Glomerular endothelial cell (primary cell): ENCODE measurements at places on chromosomes 3 and 15.

- no peak for DNase-seq
Observed at GRCh38 chr3:133330065-133330464, 69.8 kb upstream of the BFSP2 start.

- DNase-seq = no peak
Observed at GRCh38 chr15:53351373-53351772, 408.1 kb downstream of the WDR72 start.

- DNase-seq = no peak
Observed at GRCh38 chr3:40207796-40208195, 101.7 kb upstream of the EIF1B start.

- DNase-seq = no peak
Observed at GRCh38 chr15:101110681-101111569, 140.9 kb downstream of the CHSY1 start.

DNA sequence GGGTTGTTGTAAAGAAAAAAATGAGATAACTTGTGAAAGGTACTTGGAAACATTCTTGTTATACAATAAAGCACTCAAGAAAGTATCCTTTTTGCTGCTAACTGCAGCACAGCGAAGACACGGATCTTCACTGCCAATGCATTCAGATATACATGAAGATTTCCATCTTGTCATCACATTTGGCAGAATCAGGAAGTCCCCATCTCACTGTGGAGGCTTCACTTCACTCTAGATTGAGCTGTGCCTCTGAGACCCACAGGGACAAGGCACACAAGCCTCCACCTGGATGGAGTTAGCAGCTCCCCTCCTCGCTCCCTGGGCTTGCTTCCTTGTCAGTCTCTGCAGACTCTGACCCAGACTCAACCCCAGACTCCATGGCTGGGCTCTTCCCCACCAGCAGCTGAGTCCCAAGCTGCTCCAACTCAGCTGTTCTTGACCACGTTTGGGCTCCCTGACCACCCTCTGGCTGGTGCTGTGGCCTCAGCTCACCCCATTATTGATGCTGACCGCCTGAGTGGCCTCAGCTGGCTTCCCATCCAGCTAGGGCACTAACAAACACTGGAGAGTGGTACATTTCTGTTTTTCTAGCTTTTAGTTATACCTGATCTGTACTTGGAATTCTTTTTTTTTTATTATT, 45.4 kb upstream of the SMAD3 start:
- DNase-seq = no peak

DNA sequence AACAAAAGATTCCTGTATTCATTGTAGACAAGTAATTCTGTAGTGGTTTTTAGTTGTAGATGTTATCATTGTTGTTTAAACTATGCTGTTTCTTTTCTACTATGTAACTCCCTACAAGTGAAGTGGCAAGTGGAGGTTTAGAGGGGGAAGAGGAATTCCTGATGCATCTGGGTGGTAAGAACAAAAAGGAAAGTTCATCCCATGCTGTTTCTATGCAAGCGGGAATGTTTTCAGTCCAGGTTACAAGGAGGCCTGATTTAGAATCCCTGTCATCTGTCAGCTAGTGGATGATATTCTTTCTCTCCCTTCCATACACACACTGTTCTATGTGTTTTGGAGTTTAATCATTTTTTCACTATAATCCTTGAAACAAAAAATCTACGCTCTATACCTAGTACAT, 67.4 kb downstream of the IMPG2 start:
- no peak for DNase-seq

DNA sequence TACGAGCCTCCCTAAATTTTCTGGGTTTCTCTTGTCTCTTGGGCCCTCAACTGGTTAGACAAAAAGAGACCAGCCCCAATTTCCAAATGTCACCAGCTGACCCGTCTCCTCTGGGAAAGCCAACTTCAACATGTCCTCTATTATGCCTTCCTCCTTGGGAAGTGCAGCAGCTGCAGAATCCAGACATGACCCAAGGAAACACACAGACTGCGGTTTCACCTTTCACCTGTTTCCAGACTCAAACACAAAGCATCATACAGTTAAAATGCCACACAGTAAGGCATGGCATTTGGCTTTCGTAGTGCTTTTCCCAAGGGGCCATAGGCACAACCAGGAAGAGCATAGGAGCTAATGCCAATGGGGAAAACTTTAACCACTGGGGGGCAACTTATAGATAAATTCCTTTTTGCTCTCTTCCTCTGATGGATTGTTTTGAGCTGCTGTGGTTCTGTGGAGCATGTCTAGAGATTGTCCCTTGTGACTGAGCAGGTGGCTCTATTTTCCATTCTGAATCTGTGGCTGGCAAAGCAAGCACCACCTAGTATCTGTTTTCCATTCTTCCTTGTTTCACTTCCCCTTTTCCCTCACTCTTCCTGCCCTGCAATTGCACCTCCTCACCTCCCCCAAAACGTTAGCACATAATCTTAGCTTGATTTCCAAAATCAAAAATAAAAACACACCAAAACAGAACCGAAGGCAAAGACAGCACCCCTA, 49.3 kb downstream of the HHLA2 start:
- no peak for DNase-seq

DNA sequence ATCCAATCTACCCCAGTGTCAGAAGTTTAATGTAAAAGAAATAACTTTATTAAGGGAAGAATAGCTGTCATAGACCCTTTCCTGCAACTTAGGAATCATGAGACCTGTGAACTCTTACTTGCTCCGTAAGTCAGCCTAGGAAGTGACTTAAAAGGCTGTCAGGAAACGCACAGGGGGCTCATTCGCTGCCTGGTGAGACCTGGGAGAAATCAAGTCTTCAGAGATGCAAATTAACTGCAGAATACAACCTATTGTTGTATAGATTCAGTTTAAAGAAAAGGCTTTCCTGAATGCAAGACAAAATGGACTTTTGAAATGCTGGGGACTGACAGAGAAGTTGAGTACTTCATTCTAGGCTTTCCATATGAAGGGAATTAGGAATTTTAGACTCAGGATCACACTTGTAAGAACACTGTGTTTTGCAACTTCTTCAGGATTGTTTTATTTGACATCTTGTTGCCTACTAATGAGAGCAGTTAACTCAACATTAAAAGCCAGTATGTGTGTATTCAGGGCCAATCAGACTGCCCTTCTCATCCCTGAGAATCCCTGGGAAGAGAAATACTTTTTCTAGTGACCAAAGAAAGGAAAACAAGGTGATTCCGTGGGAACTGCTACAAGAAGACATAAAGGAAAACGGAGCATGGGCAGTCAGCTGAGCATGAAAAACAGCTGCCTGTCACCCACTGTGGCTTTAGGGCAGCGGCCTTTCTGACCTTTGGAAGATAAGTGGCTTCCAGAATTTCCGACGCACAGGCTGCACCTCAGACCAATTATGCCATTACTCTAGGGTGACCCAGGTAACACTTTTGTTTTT, 18.5 kb upstream of the DPPA4 start:
- DNase-seq = no peak

GRCh38 chr15:70420948-70421482, 323.3 kb upstream of the TLE3 start:
- DNase-seq = no peak

- no peak for DNase-seq
Observed at GRCh38 chr15:85955501-85956391, 123.9 kb upstream of the AGBL1 start.

DNA sequence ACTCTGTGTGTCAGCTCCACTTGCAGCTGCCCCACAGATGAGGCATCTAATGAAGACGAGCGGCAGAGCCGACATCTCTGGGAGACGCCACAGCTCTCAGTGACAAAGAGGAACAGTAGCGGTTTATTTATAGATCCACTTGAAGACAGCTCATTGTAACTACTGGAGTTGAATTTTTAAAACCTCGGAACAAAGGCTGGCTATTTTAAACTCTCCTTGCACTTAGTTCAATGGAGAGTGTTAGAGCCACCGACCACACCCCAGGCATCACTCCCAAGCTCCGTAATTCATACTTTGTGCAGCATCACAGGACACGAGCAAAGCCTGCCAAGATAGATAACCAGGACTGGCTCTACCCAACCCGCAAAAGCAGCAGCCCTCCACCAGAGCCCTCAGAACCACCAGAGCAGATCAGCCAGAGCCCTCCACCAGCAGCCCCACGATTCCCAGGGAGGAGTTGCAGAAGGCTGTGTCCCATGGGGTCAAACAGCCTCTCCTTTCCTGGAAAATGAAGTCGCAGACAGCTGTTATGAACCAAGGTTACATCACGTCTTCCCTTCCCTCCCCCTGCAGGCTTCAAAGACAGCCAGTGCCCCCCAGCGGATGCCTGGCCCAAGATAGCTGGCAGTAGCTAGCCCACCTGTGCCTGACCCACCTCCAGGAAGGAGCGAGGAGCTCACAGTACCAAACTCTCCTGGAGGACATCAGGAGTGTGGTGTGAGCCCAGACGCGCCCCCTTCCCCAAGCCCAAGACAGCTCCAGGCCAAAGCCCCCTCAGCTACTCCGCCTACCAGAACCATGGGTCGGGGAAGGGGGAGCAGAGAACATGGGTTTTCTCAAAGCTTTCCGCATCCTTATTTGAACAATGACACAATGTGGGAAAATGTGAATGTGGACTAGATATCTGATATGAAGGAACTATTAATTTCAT, 45.7 kb downstream of the POC1A start:
- no peak for DNase-seq

GRCh38 chr3:127226946-127227842, 34.3 kb downstream of the PRR23E start:
- no peak for DNase-seq

- no peak for DNase-seq
Observed at GRCh38 chr3:187913617-187914033, 168.4 kb upstream of the BCL6 start.

- no peak for DNase-seq
Observed at GRCh38 chr3:15390460-15390859, 36.9 kb downstream of the METTL6 start.

DNA sequence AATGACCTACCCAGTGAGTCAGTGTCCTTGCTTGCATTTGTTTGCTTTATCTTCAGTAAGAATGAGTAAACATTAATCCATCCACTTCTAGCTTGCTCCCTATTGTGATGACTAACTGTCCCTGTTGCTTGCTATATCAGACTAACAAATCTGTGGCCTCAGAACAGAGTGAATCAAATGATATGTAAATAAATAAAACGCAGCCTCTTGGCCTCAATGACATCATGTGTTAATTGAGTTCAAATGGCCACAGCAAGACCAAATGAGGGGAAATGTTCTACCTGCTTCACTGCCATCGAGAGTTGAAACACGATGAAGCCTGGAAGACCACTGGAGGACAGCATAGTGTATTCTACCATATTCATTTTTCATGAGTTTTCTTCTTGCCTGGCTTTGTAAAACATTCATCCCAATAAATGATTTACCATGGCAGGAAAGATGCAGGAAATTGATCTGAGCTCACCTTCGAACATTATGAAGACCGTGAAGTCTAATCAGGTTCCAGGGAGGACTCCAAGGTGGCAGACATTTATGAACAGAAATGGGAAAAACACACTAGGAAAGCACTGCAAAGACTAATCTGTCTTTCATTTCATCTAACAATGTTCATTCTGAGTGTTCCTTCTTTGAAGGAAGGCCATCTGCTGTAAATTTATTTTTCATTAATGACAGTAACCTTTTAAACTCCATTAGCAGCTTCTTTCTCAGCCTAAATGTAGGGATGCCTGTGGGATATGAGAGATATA, 1144.5 kb downstream of the TUSC7 start:
- no peak for DNase-seq

DNA sequence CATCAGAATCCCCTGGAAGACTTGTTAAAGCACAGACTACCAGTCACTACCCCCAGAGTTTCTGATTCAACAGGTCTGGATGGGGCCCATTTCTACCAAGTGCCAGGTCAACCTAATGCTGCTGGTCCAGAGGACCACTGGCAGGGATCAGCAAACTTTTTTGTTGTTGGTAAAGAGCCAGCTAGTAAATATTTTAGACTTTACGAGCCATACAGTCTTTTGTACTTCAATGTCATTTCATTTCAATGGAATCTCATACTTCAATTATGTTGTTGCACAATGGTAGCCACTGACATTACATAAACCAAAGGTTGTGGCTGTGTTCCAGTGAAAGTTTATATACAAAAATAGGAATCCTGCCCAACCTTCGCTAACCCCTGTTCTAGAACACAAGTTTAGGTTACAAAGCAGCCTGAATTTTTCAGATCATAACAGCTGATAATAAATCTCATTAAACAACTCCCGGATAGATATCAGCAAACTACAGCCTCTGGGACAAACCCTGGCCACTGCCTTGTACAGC, 28.7 kb downstream of the ULK4 start:
- no peak for DNase-seq

DNA sequence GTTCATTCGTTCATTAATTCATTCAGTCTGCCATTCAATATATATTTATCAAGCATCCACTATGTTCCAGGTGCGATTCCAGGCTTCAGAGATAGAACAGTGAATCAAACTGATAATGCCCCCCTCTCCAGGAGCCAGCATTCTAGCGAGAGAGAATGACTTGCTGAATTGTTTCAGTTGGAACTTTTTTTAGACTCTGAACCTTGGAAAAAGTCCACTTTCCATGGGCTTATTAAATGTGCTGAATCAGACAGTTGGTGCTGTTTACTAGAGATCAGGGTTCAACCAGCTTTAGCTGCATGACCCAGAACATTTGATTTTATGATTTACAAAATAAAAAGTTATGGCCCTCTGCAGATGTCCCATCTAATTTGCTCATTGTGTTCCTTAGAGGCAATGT, 213.2 kb downstream of the THSD4 start:
- DNase-seq = no peak

GRCh38 chr15:71083349-71083748, 31.9 kb upstream of the THSD4 start:
- no peak for DNase-seq

DNA sequence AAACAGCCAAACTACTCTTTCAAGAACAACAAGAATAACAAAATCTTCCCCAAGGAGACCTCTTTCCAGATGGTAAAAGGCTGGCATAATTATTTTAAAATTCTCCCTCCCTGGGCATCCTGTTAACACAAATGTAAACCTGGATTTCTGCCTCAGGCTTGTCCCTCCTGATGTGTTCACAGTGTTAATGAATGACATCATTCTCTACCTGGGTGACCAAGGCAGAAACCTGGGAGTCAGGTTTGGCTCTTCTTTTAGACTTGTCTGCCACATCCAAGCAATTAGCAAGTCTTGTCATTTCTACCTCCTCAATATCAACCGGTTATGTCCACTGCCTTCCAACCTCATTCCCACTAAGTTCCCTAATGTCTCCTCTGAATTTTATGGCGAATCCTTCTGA, 368.7 kb upstream of the TBL1XR1 start:
- no peak for DNase-seq

DNA sequence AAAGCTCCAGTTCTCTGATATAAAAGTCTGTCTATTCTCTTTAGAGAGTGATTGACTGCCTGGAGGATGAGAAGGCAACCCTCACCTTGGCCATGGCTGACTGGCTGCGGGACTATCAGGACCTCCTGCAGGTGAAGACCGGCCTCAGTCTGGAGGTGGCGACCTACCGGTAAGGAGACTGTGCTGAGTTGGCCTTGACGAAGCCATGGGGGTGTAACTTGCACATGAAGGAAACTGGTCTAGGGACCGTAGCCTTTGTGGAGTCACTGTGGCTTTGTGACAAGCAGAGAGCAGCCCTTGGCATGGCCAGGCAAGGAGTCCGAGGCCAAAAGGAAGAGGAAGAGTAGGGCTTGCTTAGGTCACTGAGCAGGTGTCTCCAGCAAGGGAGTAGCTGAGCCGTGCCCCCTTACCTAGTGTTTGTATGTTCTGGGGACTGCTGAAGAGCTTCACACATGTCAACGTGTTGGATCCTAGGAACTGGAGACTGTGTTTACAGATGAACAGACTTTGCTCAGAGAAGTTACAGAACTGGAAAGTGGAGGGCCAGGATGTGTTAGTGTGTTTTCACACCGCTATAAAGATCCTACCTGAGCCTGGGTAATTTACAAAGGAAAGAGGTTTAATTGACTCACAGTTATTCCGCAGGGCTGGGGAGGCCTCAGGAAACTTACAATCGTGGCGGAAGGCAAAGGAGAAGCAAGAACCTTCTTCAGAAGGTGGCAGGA, 8.8 kb downstream of the SYNM start:
- no peak for DNase-seq
